ENCODE measurements at places on chromosomes 2 and 18.

DNA sequence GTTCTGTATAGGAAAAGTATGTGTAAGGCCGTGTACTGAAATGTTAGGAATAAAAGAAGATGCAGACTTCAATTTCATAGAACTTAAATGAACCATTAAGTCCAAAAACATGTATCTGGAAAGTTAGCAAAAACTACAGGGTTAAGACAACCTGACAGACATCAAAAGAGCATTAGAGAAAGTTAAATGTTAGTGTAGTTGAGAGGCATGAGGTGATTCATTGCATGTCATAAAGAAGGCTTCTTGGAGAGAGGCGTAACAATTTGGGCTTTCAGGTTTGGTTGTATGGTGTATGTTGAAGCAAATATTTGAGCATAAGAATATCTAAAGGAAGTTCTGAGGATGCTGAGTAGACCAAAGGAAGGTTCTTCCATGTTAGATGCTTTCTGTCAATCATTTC is 6.3 kb downstream of the EPC2 start:
- no peak for DNase-seq

DNA sequence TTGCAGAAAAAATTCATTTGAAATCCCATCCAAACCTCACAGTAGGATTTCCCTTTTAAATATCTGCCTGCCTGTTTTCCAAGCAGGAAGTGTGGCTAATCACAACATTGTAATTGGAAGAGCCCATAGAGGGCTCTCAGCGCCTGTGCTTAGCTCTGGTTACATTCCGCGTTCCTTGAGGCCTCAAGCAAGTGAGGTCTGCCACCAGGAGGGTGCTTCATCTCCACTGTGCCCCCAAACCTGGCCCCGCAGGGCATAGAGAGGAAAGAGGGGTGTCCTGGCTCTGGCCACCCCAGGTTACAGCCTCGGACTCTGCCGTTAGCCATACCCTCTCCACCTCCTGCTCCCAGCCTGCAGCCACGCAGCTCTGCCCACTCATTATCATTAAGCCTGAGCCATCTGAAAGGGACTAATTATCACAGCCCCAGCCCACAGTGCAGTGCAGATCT is 214.8 kb downstream of the SP3 start:
- no peak for DNase-seq

DNA sequence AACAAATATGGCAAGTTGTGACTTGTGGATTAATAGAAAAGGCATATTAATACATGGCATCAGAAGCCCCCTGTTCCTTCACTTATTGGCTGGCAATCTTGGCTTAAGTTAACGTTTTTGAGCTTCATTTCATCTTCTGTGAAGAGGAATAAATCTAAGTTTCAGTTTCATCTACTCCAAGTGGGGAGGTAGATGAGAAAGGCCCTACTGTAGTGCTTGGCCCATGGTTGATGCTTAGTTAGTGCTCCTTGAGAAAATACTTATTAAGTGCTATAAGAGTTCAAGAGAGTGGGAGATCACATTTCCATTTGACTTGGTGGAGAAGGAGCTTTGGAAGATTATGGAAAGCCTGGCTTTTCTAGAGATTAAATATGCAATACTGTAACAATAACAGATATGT is 244.3 kb downstream of the BABAM2 start:
- no peak for DNase-seq

- DNase-seq: no peak
Measured at GRCh38 chr2:195252018-195252417, 405.0 kb upstream of the SLC39A10 start.

DNA sequence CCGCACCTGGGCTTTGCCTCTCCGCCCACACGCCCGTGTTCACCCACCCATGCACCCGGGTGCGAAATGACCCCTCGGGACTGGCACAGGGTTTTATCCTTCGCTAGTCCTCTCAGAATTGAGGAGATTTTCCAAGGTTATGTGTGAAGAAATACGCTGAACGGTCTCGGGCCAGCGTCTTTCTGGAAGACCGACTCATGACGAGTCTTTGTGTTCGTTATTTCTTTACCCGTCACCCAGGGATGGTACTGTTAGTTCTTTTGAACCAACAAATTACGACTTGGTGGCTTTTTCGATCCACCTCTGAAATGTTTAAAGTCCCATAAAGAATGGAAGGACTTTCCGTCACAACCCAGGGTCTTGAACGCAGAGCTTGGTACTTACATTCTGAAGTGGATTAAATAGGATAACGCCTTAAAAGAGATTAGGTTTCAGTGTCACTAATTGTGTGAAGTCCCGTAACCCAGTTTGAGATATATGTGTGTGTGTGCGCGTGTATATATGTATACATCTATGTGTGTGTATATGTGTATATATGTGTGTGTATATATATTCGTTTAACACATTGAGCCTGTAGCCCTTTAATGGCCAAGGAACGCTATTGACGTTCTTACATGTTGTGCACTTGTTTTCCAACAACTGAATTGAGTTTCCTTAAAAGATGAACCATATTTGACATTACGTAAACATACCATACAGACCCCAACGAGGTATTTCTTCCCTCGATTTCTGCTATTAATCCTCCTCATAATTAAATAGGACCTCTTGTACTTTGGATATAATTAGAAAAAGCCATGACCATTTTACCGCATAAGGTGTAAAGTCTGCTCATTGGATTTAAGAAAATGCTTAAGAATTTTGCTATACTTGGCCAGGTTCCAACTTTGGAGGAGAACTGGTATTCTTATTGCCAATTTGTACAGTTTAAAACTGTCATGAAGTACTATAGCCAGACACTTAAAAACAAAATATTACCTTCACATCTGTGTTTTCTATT is 889 bp downstream of the ZC3H15 start:
- DNase-seq: peak; percentile 32

DNA sequence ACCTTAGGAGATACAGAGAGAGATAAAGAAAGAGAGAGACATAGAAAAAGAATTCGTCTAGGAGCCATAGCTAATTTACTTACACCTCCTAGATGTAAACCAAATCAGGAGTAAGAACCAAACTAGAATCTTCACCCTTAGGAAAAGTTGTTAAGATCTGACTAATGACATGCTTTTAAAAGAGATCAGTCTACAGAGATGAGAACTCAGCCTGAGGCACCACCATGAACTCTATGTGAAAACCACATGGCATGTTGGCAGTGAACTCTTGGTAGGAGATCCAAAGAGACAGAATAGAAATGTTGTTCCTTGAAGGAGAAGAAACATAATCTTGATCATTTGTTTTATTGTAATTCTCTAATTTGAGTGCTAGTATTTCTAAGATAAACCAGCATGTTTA is 585.4 kb upstream of the ID2 start:
- no peak for DNase-seq
